ENCODE measurements at places on chromosomes 3 and 15.

- DNase-seq, result no peak
Measured at GRCh38 chr3:171334465-171334811, 125.8 kb downstream of the TNIK start.

GRCh38 chr15:36478561-36478960 lies 100.9 kb upstream of the CDIN1 start:
- DNase-seq, result no peak

DNA sequence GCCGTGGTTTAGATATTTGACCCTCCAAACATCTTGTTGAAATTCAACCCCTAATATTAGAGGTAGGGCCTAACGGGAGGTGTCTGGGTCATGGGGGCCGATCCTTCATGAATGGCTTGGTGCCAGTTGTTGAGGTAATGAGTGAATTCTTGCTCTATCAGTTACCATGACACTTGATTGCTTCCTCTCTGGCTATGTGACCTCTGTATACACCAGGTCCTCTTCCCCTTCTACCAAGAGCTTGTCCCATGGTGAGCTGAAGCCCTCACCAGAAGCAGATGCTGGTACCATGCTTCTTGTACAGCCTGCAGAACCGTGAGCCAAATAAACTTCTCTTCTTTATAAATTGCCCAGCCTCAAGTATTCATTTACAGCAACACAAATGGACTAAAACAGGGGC lies 41.8 kb upstream of the TIPARP start:
- no peak for DNase-seq

GRCh38 chr15:47184908-47185801 lies 532.1 kb upstream of the SEMA6D start:
- DNase-seq, result no peak

DNA sequence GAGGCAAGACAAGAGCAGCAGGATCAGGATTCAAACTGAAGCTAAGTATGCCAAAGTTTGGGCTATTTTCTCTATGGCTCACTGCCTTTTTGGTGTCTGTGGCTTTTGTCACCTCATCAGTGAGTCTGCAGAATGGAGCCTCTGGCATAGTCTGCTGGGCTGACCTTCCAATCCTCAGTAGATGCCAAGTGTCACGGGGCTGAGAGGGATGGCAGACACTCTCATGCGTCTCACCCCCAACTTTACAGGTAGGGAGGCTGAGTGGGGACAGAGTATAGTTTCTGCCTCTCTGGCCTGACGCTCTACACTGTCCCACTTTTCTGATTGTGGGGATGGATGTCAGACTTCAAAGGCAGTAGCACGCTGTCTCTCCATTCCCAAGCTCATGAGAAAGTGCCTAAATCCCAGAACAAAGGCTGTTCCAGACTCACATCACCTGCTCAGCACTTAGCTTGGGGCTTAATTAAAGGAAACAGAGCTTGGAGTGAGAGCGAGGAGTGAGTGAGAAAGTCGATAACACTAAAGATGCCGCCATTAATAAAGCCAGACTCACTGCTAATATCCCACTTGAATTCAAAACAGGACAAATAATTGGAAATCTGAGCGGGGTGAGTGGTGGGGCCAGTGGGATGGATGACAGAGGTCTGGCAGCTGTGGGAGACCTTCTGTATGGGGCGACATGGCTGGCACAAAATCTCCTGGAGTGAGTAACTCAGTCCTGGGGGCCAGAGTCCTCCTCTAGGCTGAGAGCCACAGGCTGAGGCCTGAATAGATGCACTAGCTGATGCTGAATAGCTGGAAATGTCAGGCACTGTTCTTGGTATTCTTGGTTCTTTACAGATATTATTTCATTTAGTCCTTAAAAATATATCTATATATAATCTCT lies 78.4 kb upstream of the MRPS22 start:
- no peak for DNase-seq

DNA sequence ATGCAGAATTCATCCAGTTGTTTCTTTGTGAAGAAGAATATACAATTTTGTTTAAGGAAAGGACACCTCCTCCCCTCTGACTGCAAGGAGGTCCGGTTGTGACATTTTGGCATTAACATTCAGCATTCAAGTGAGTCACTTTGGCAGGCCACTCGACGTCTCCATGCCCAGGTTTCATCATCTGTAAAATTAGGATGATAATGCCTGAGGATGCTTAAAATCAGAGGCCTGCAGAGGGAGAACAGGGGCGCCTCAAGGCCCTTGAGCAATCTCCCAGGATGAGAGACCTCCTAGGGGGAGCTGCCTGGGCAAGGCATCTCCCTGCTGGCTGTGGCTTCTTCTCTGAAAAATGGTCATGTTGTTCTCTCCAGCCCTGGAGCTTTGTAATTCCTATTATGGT lies 236.0 kb downstream of the CACNA2D3 start:
- DNase-seq, result no peak

DNA sequence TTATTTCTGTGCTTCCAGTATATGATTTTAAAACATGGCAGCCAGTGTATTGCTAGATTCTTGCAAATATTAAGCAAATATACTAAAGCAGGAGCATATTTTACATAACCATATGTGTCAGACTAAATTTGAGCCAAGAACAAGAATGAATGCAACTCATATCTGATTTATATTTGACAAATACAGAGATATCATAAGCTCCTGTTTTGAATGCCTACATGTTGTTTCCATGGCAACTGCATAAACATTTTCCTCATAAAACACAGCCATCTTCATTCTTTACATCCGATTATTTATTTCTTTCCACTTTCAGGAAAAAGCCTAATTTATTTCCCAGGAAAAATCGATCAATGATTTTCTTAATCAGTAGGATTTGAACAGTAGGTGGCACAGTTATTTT lies 172.2 kb upstream of the TSPAN3 start:
- no peak for DNase-seq

GRCh38 chr15:41999290-42000285 lies 21.3 kb downstream of the PLA2G4E start:
- no peak for DNase-seq

GRCh38 chr3:6180171-6180570 lies 680.7 kb upstream of the GRM7 start:
- DNase-seq, result no peak

DNA sequence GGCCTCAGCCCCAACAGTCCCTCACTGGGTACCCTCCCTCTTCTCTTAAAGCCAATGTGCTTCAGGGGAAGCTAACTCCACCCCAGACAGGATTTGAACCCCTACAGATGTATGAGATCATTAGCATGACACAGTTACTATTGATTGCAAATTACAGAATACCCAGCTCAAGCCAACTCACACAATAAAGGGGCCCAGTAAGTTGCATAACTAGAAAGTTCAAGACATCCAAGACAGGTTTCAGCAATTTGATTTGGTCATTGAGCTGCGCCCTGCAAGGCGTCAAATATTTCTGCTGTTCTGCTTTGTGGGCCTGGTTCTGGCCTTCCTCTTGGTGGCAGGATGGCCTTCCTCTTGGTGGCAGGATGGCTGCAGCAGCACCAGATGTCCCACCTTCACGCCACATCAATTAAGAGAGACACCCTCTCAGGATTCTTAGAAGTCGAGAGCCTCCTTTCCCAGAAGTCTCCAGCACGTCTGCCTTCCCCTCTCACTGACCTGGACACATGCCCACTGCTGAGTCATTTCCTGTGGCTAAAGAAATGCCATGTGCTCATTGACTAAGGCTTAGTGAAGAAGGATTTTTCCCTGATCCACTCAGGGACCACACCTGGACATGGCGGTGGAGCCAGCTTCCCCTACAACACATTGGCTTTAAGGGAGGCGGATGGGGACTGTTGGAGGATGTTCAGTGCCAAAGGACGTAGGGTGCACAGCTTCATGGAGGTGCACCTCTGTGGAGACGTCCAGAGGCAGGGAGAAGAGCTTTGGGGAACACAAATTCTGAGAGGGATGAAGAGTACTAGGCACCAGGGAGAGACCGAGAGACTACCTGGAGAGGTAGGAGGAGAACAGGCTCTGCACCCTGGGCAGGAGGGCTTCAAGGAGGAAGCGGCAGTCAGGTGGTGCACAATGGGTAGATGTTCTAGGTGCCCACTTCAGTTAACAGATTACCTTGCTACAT lies 49.1 kb downstream of the DNASE1L3 start:
- no peak for DNase-seq

- DNase-seq, result no peak
Measured at GRCh38 chr15:36362509-36362915, 216.9 kb upstream of the CDIN1 start.

DNA sequence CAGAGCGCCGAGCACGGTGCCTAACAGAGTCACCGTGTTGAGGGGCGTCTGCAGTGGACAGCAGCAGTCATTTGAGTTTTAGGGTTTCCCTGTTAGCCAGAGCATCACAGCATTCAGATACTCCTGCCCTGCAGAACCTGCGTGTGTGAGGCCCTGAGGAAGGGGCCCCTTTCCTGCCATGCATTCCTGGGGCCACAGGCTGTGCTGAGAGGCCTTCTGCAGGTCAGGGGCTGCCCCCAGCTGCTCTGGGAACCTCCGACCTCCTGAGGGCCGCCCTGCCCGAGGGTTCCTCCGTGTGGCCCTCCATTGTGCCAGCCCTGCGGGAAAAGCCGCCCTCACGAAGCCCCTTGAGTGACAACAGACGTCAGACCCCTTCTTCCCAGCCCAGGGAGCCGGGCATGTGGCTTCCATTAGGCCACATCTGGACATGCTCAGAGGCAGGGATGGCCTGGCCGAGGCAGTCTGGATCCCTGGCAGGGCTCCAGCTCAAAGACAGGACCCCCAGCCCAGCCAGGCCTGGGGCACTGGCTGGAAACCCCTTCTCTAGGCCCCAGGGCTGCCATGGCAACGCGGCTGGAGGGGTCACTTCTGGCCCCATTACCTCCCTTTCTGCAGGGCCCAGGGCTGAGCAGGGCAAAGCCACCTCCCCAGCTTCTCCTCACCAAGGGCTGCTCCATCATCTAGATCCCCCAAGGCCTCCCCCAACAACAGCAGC lies 25.3 kb downstream of the FBLN2 start:
- DNase-seq, result no peak

DNA sequence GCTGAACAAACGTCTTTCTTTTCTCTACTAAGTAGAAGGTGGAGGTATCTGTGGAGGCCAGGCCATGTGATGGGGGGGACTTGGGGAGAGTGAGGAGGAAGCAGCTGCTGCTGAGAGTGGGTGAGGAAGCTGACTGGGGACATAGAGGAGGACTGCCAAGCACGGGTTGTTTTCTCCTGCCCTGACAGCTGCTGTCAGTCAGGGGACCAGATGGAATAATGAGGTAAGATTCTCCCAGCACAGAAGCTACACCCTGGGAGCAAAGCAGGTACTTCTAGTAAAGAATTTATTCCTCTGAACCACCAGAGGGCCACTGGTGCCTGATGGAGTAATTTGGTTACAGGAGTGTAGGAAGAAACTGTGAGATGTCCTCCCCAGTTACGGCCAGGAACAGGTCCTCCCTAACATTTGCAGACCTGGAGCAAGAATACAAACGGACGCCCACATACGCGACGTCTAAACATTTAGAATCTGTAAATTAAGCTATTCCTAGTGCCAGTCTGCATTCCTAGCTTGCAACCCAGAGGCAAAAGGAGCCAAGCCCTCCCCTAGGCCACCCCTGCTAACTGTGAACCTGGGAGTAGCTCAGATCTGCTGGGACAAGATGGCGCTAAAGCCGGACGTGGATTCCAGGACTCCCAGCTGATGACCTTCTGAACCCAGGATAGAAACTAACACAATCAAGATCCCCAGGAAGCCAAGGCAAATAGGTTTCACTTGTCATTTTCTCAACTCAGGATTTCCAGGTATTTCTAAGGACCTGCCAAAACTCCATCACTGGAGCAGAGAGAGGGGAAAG lies 14.8 kb downstream of the CRYGS start:
- no peak for DNase-seq

- no peak for DNase-seq
Measured at GRCh38 chr15:77349666-77350065, 70.2 kb downstream of the PEAK1 start.

DNA sequence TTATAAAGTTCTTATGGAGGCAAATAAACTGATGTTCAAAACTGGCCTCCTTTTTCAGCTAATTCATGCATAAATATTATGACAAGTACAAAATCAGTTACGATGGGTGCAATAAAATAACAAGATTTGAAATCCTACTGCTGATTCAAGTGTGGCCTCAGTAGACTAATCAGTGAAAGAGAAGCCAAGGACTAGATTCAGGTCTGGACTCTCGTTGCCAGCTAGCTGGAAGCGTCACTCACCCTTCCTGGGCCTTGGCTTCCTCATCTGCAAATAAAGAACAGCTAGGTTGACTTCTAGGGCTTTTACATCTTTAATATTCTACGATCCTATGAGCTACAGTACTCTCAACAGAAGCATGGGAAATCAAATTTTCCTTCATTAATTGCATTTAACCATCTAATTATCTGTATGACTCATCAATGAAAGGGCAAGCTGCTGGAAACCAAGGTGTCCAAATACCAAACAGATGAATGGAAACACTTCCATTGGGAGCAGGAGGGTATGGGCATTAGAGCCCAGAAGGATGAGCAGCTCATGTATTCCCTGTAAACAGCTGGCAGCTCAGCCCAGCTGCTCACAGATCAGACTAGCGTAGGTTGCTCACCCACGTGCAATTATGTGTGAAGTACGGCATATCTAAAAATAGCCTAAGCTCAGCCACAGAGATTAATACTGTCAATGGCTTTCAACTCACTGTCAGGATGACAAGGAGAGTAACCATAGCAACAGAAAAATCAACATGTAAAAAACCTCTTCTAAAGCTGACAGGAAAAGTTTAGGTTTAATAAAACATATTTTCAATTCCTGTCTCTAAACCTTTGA lies 294.8 kb downstream of the PLCL2 start:
- no peak for DNase-seq

DNA sequence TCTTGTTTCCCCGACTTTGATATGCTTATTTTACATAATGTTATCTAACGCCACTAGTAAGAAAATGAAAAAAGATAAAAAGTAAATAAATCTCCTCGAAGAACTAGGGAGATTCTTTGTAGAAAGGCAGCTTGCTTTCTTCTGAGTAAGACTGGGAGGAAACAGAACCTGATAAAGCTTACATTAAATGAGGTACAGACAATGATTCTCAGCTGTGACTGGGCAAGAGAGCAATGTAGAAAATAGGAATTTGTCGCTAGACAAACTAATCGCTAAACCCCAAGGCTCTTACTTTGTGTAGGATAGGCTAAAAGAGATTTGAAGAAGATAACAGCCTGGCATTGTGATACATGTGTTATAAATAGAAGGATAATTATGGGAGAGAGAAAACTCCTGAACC lies 919.0 kb upstream of the ALCAM start:
- DNase-seq, result no peak

DNA sequence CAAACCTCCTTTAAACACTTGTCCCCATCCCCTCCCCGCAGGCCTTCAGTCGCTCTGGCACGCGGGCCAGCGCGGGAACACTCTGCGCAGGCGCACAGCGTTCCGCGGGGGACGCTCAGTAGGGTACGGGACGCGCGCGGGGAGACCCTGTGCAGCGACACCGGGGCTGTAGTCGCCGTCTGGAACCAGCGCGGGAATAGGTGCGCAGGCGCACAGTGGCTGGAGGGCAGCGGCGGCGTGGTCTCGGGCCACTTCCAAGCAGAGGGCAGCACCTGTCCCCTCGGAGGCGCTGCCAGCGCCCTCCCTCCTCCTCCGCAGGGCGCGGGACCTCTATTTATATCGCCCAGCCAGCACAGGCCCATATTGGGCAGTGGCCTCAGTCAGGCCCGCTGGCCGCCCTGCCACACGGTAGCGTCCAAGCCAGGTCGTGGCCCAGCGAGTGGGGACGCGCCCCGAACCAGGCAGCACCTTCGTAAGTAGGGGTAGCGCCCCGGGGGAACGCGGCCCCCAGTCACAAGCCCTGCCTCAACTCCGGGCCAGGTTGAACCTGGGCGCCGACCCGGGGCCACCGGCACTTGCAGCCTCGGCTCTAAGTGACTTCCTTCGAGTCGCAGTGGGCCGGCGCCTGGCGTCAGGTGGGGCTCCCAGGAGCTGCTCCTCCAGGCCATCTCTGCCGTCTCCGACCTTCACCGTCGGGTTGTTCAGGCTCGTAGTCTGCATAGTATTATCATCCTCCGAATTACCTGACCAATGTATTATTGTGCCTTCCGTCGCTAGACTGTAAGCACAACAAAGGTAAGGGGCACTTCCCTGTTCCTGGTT lies at the start of gene KBTBD12:
KBTBD12 (plus strand) TSS at position 118 of the 822 bp plus-strand sequence. CDS start 7,830 bp downstream, outside the sequence.
- DNase-seq, result no peak

All from CD8-positive, alpha-beta T cell (primary cell).